SJCRH30 (cell line): ENCODE measurements at places on chromosomes 2 and 18. TPM values are rescaled to one million over a fixed set of nuclear protein-coding genes. Genes with fewer than 3 reads are reported as not detected.

DNA sequence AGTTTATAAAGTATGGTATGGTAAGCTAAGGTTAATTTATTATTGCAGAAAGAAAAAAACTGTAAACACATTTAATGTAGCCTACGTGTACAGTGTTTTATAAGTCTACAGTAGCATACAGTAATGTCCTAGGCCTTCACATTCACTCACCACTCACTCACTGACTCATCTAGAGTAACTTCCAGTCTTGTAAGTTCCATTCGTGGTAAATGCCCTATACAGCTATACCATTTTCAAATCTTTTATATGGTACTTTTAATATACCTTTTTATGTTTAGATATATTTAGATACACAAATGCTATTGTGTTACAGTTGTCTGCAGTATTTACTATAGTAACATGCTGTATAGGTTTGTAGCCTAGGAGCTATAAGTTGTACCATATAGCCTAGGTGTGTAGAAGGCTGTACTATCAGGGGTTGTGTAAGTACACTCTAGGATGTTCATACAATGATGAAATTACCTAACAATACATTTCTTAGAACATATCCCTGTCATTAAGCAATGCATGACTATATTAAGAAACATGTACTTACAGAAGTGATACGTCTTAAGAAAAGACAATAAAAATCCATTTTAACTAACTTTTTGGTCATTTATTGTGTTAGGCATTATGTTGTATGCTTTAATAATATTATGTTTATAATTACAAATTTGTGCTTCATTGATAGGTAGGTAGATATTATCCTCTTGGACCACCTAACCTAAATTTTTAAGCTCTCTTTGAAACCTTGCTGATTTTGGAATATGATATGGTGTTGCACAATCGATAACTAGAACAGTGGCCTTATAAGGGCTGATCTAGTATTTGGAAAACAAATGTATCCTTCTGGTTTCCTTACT is 51.9 kb downstream of the VRK2 start:
- H3K27me3 ChIP-seq, result no peaks in the 10 kb centered on the region
- no peaks in the 10 kb centered on the region for H3K4me1 ChIP-seq
- no peak overlapping the region for H3K4me3 ChIP-seq
- no peaks in the 10 kb centered on the region for H3K36me3 ChIP-seq

GRCh38 chr18:28916456-28916855 is 739.5 kb upstream of the CDH2 start:
- H3K27me3 ChIP-seq, result no peaks in the 10 kb centered on the region
- no peaks in the 10 kb centered on the region for H3K36me3 ChIP-seq
- DNase-seq, result no peak
- no peak overlapping the region for H3K27ac ChIP-seq
- no peaks in the 10 kb centered on the region for H3K4me1 ChIP-seq

DNA sequence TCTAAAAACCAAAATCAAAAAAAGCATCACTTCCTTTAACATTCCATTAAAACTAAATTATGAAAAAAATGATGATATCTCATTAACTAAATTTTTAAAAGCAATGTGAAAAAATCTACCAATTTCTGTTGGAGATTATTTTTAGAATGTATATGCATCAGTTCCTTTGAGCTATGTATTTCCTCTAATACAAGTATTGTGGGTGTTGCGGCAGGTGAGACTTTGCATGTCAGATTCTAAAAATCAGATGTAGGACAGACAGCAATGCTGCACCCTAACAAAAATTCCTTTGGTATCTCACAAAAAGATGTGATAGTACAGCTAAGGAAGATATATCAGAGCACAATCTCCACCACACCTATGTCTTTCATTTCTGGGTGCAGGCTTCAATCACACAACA is 6.8 kb downstream of the MBD2 start:
- H3K27ac ChIP-seq, result no peak overlapping the region
- no peak for DNase-seq
- peaks cover 1% of the 10 kb centered on the region for H3K4me1 ChIP-seq
- H3K36me3 ChIP-seq, result no peaks in the 10 kb centered on the region

DNA sequence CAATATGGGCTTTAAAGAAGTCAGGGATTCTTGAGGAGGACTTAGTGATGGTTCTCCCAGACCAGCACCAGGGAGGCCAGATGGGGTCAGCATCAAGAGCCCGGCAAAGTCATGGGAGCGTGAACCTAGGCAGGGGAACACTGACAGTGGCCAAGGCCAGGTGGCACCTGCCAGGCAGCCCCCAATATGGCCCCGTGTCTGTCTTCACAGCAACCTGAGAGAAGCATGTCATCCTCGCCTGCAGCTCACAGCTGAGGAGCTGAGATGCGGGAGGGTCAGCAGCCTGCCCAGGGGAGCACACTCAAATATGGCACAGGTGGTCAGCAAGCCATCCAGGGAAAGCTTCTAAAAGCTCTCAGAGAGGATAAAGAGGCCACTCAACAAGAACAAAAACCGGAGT is 105.7 kb upstream of the GPC1 start:
- H3K4me1 ChIP-seq, result peaks cover 5% of the 10 kb centered on the region; the same call in 1 of the 2 replicates
- no peak overlapping the region for H3K4me3 ChIP-seq
- 0 out of 2 replicates have a peak, but pooled peaks cover under 1% of the 10 kb centered on the region for H3K27me3 ChIP-seq
- DNase-seq, result no peak
- no peaks in the 10 kb centered on the region for H3K36me3 ChIP-seq

- H3K27me3 ChIP-seq, result no peaks in the 10 kb centered on the region
- DNase-seq, result no peak
- no peaks in the 10 kb centered on the region for H3K4me1 ChIP-seq
- no peak overlapping the region for H3K27ac ChIP-seq
- no peaks in the 10 kb centered on the region for H3K36me3 ChIP-seq
Observed at GRCh38 chr18:50632895-50633515, 73.1 kb downstream of the MAPK4 start.

- H3K27ac ChIP-seq, result no peak overlapping the region
- no peak for DNase-seq
- H3K4me3 ChIP-seq, result no peak overlapping the region
- H3K27me3 ChIP-seq, result no peaks in the 10 kb centered on the region
Observed at GRCh38 chr2:168466190-168466737, 10.2 kb downstream of the CERS6 start.

GRCh38 chr2:105653302-105653701 is 91.4 kb upstream of the NCK2 start:
- H3K36me3 ChIP-seq, result no peaks in the 10 kb centered on the region
- no peaks in the 10 kb centered on the region for H3K27me3 ChIP-seq
- no peak overlapping the region for H3K27ac ChIP-seq
- DNase-seq, result no peak
- no peaks in the 10 kb centered on the region for H3K4me1 ChIP-seq

DNA sequence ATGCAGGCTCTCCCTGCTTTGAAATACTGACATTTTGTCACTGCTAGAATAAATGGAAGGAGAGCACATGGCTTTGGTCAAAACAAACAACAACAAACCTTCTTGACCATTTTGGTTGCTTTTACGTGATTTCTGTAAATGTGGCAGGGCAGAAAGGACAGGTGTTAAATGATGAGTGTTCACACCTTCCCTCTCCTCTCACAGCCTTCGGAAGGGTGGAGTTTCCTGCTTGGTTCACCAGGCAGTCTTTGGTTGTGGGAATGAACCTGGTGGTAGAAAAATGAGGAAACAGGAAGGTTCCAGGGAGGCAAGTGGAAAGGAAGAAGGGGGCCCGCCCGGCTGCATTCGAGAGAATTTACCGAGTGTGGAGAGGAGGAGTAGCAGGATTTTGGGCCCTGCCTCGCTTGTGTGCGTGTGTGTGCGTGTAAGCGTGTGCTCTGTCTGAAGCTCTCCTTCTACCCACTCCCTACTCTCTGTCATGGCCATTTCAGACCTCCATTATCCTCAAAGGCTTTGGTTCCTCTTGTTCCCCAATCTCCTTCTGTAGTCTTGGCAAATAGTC is 23.7 kb upstream of the SPP2 start:
- H3K4me1 ChIP-seq, result peaks cover 7% of the 10 kb centered on the region
- no peaks in the 10 kb centered on the region for H3K36me3 ChIP-seq
- DNase-seq, result no peak
- H3K4me3 ChIP-seq, result no peak overlapping the region

DNA sequence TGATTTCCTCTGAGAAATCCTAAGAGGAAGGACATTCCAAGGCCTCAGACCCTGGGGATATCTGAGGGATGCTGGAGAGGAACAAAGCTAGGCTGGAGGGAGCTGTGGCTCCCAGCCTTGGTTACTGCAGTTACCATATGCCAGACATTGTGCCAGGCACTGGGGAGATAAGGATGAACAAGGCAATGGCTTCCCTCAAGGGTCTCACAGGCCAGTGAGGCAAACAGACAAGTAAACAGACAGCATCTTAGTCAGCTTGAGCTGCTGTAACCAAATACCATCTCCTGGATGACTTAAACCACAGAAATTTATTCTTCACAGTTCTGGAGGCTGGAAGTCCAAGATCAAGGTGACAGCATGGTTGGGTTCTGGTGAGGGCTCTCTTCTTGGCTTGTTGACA is 91.8 kb downstream of the SKA1 start:
- DNase-seq, result no peak
- no peaks in the 10 kb centered on the region for H3K27me3 ChIP-seq
- no peaks in the 10 kb centered on the region for H3K36me3 ChIP-seq
- H3K4me1 ChIP-seq, result no peaks in the 10 kb centered on the region
- no peak overlapping the region for H3K4me3 ChIP-seq

DNA sequence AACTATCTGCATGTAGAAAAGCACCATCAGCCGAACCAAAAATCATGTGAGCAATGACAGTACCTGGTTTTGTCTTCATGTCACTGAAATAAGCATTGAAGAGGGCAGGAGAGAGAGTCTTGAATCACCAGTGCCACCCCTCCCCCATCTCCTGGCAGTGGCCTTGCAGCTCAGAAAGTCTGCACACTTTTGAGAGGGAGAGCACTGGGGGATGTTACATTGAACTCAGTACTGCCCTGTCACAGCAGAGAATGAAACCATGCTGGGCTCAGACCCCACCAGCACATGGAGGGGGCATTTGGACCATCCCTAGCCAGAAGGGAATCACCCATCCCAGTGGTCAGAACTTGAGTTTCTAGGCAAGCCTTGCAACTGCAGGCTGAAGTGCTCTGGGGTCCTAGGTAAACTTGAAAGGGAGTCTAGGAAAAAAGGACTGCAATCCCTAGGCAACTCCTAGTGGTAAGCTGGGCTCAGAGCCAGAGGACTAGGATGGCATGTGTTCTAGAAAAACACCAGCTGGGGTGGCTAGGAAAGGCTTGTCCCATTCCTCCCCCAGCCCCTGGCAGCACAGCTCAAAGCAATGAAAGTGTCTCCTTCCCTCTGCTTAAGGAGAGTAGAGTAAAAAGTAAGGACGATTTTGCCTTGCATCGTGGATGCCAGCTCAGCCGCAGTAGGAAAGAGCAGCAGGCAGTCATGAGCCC is 259.9 kb upstream of the MYT1L start:
- H3K27me3 ChIP-seq, result no peaks in the 10 kb centered on the region; the same call in 1 of the 2 replicates
- no peak for DNase-seq
- H3K27ac ChIP-seq, result no peak overlapping the region
- H3K4me1 ChIP-seq, result no peaks in the 10 kb centered on the region

GRCh38 chr18:52319424-52319983 is 20.5 kb upstream of the DCC start:
- no peaks in the 10 kb centered on the region for H3K36me3 ChIP-seq
- no peaks in the 10 kb centered on the region; the same call in 1 of the 2 replicates for H3K4me1 ChIP-seq
- H3K27ac ChIP-seq, result no peak overlapping the region
- peak; percentile 21 for DNase-seq

- H3K4me3 ChIP-seq, result no peak overlapping the region
- no peaks in the 10 kb centered on the region for H3K27me3 ChIP-seq
- no peak for DNase-seq
Observed at GRCh38 chr2:30266051-30266621, 34.8 kb downstream of the LBH start.

- H3K4me3 ChIP-seq, result no peak overlapping the region
- no peaks in the 10 kb centered on the region for H3K27me3 ChIP-seq
- no peak overlapping the region for H3K27ac ChIP-seq
- H3K4me1 ChIP-seq, result no peaks in the 10 kb centered on the region
Observed at GRCh38 chr18:12862874-12863482, 21.1 kb downstream of the PTPN2 start.

- H3K4me1 ChIP-seq, result peaks cover 2% of the 10 kb centered on the region; the same call in 1 of the 2 replicates
- H3K27me3 ChIP-seq, result no peaks in the 10 kb centered on the region
- H3K4me3 ChIP-seq, result no peak overlapping the region
- DNase-seq, result no peak
Observed at GRCh38 chr2:232874677-232875223, 4.7 kb downstream of the SNORC start.

DNA sequence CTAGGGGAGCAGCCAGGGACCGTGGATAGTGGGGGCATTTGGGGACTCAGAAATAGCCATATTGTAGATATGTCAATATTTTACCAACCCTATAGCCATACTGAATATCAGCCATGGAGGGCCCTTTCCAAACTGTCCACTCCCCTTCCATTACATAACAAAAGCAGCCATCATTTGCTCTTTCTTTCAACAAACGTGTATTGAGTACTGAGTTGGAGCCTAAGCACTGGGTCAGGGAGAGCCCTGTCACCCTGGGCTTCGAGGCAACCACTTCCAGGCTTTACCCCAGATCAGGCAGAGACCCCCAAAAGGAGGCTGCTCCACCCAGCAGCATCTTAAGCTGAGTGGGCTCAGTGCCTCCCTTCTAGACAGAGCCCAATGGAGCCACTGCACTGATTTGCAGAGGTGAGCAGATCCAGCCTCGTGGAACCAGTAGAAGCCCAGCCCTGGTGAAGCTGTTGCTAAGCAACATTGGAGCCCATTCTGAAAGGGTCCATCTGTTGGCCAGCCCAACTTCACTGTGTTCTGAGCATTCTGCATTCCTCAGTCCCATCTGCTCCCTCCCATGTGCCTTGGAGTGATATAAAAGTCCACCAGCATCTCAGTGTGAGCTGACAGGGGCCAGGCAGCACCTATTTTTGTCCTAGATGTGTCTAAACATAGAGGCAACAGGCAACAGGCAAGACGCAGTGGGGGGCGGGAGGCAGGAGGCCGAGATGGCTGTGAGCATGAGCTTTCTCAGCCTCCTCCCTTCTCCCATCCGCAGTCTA is 112.1 kb downstream of the PLB1 start:
- no peak overlapping the region for H3K27ac ChIP-seq
- no peak for DNase-seq
- peaks cover 33% of the 10 kb centered on the region for H3K4me1 ChIP-seq

GRCh38 chr18:3791238-3791637 is 341.3 kb downstream of the TGIF1 start:
- no peaks in the 10 kb centered on the region for H3K36me3 ChIP-seq
- no peaks in the 10 kb centered on the region for H3K27me3 ChIP-seq
- no peak for DNase-seq
- no peak overlapping the region for H3K27ac ChIP-seq

DNA sequence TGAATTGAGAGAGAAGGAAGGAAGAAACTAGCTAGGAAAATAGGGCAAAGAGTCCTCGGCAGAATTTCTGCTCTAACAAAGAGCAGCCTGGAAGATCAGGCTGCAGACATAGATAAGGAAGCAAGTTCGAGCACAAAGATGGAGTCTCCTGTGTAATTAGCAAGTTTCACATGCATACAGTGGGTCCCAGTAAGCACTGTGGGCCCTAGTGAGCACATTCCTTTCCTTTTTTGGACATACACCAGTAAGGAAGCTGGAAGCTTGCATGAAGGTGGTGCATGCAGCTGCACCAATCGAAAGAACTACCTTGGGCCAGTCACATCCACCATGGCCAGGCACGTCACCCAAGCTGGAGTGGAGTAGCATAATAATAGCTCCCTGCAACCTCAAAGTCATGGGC is 109.7 kb downstream of the NOL4 start:
- H3K27me3 ChIP-seq, result no peaks in the 10 kb centered on the region
- no peak overlapping the region for H3K4me3 ChIP-seq
- DNase-seq, result no peak
- peaks cover 6% of the 10 kb centered on the region; the same call in 1 of the 2 replicates for H3K4me1 ChIP-seq

Gene IHH
- total RNA-seq, result 0.10 TPM in 1 of 2 replicates, not detected in the other

Gene MC5R
- not detected in 2 replicates for total RNA-seq

Gene POTEC
- total RNA-seq, result not detected in 2 replicates

Gene DPYSL5
- total RNA-seq, result 1.2 TPM in 2 replicates

Gene ERFE
- total RNA-seq, result 10.4 and 10.5 TPM in 2 replicates

Gene MERTK
- 6.7 and 6.8 TPM in 2 replicates for total RNA-seq

Gene CRYGC
- not detected in 2 replicates for total RNA-seq

Gene E2F6
- 32.2 and 40.9 TPM in 2 replicates for total RNA-seq

Gene CD8B
- not detected in 2 replicates for total RNA-seq

Gene AKAIN1
- total RNA-seq, result not detected in 2 replicates
